A172 (cell line): ENCODE measurements at places on chromosomes 4 and X.

- no peak for DNase-seq
These were observed 214.2 kb upstream of the PCDH10 start for GRCh38 chr4:132934911-132935310.

DNA sequence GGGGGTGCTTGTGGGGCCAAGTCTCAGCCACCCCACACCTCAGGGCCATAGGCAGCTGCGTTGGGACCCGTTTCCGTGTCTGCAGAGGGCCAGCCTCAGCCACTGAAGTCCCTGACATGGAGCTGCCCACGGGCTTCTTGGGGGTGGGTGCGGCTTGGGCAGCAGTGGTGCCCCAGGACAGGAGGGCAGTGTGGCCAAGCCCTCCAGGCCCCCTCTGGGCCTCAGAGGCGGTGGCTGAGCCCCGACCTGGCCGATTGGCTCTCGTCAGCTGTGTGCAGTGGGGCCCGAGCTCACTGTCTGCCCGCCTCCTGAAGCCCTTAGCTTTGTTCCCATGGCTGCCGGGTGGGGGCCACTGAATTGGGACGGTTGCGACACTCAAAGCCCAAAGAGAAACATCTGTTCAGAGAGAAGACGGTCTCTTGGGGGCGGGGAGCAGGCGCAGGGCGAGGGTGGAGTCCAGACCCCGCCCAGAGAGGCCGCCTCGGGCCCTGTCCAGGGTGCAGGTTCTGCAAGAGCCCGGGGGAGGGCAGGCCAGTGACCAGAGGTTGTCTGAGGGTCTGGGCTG, 9.1 kb downstream of the FGFR3 start:
- no peak for DNase-seq

- no peak for DNase-seq
These were observed 434.9 kb downstream of the PDGFC start for GRCh38 chr4:156536661-156537060.

DNA sequence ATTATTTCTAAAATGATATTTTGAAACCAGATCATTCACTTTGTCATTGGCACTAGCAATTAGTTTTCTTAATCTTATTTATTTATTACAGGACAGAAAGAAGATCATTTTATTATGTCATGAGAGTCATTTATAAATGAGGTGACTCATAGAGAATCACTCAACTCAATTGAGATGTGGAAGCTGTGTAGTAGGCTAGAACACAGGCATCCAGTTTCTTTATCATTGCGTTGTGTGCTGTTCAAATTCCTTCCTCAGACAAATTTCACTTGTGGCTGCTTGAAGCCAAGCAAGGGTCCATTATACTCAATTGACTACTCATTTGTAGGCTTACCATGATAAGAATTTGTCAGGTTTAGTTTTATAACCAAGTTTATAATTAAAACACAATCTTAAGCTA, 87.6 kb downstream of the MRPL1 start:
- DNase-seq, result no peak

GRCh38 chr4:141021397-141022110, 111.7 kb downstream of the RNF150 start:
- DNase-seq, result no peak

- no peak for DNase-seq
These were observed 228.2 kb downstream of the FRMPD4 start for GRCh38 chrX:12366440-12366839.

GRCh38 chr4:173682609-173683008, 152.6 kb upstream of the HAND2 start:
- no peak for DNase-seq

DNA sequence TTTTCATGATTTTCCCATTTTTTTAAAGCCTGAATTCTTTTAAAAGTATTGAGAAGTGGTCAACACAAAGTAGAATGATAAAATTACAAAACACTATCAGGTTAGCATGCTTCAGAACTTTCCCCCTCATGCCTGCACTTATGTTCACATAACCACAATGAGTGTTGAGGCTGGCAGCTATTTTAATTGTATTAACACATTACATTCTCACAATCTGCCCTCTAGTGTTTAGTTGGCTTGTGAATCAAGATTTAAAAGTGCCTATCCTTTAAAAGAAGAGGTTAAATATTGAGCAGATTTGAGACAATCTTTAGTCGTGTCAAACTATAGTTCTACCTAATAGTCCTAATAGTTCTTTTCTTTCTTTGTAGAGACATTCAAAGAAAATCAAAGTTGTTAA, 93.6 kb upstream of the NAP1L5 start:
- DNase-seq, result peak; percentile 21

DNA sequence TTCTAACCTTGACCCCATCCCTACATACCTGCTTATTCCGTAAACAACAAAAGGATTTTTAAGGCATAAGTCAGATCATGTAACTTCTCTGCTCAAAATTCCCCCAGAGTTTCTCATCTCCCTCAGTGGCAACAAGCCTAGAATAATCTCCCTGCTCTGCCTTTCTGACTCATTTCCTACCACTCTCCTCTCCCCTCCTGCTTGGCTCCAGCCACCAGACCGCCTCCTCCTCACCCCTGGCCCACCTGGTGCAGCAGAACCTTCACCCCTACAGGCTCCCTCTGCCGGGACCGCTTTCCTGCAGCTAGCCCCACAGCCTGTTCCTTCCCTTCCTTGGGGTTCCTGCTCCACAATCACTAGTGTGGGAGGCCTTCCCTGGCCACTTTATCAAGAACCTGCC, 32.1 kb downstream of the TSPAN5 start:
- peak; percentile 93 for DNase-seq

DNA sequence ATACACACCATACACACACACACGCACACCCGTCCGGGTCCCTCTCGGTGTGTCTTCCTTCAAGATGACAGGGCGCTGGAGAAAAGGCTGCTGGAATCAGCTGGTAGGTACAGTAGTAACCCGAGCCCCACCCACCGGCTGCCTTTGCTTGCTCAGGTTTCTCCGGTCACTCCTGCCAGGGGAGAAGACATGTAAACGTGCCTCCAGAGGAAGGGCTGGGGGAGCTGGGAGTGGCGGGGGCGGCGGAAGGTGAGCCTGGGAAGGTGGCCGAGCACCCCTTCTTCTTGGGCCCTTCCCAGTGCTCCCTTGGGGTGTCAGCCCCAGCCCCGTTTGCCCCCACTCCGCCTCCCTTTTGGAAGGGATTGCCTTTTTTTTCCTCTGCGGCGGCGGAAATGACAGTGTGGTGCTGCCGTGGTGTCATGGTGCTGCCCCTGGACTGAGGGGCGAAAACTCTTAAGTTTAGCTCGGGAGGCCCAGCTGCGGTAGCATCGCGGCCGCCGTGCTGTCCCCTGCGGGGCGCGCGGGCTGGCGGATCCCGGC, at the start of gene MID2:
MID2 (plus strand) TSS at position 169 of the 540 bp plus-strand sequence. CDS start 561 bp downstream, outside the sequence.
- DNase-seq, result peak; percentile 19

DNA sequence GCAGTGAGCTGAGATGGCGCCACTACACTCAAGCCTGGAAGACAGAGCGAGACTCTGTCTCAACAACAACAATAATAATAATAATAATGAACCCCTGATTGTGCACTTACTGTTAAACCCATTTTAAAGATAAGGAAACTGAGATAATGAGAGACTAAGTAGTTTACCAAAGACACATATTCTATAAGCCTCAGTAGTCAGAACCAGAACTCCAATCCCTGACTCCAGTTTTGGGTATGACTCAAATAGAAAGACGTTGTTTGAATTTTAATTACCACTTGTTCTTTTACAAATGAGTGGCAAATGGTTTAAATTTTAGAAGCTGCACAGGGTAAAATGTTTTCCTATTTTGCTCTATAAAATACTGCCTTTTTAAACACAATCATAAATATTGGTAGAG, 37.4 kb downstream of the ACSL4 start:
- no peak for DNase-seq

- DNase-seq, result peak; percentile 0
These were observed 75.8 kb downstream of the STIM2 start for GRCh38 chr4:26936284-26937065.

DNA sequence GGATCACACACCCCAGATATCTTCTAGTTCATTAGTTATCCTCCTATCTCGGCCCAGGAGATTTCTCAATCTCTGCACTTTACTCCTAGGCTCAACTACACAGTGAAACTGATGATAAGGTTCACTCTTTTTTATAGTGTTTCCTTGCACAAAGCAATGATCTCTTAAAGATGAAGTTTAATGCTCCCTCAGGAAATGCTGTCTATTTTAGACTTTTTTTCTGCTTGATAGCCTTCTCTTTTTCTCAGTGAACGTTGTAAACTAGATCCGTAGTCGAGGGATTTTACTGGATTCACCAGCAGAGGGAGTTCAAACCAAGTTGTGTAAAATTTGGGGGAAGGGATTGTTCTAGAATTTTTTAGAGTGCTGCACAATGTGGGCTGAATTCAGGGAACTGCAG, 269.6 kb downstream of the GBA3 start:
- peak; percentile 47 for DNase-seq

GRCh38 chr4:113474017-113474416, 287.5 kb downstream of the CAMK2D start:
- peak; percentile 74 for DNase-seq

DNA sequence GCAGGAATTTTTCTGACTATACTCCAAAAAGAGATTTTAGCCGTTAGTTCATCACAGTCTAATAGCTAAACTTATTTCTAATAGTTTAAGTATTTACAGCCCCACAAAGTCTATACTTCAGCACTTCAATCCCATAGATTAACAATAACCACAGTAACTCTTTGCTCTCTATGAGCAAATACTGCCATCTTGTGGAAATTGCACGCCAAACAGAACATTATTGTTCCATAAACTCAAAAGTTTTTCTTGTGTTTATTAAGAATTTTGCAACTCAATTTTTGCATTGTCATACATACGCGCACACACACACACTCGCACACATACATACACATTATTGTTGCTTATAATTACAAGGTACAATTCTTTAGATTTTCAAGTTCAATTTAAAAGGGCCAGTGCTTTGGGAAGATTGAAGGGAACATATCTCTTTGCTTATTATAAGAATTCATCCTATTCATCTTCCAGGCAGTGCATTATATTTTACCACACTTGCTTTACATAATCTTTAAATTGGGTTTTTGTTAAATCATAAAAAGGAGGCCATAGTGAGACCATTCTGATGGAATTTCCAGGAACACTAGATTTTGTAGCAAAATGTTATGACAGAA, 63.8 kb upstream of the ATOH1 start:
- peak; percentile 37 for DNase-seq

DNA sequence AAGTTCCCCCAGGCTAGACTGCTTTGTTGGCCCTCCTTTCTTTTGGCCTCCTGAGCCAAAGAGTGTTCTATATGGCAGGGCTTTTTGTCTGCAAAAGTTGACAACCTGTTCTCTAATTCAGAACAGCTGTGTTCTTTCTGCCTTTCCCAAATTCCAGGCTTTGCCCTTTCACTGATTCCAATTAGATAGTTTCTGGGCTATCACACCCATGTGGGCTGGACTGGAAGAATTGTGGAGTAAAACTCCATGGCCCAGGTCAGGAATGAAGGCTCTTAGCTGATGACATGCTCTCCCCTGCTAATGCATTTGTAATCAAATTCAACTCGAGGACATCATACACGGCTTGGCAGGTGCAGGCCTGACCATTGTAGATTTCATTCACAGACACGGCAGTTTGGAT, 19.4 kb downstream of the BMP3 start:
- no peak for DNase-seq

- DNase-seq, result no peak
These were observed 13.9 kb downstream of the UFSP2 start for GRCh38 chr4:185411849-185412248.

- DNase-seq, result no peak
These were observed 298.4 kb upstream of the ANKRD50 start for GRCh38 chr4:125010796-125011503.

- DNase-seq, result no peak
These were observed 690.6 kb downstream of the DMD start for GRCh38 chrX:32520789-32521188.

DNA sequence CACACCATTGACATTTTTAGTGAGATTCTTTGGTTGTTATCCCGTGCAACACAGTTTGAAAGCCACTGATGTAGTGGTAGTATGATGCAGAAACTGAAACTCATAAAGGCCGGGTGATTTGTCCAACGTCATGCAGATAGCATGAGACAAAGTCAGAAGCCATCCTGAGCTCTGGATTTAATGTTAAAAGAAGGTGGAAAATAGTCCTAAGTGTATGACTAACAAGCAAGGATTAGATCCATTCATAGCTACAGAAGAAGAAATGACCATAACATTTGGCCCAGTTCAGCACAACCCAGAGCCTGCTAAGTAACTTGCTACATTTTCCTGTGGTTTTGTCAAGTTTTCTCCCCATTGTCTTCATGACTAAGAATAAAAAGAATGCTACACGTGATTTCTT, 142.4 kb downstream of the AMELX start:
- DNase-seq, result peak; percentile 81

- no peak for DNase-seq
These were observed 34.9 kb upstream of the STK26 start for GRCh38 chrX:131988236-131988635.

- no peak for DNase-seq
These were observed 2.1 kb upstream of the RHOH start for GRCh38 chr4:40194602-40195161.

DNA sequence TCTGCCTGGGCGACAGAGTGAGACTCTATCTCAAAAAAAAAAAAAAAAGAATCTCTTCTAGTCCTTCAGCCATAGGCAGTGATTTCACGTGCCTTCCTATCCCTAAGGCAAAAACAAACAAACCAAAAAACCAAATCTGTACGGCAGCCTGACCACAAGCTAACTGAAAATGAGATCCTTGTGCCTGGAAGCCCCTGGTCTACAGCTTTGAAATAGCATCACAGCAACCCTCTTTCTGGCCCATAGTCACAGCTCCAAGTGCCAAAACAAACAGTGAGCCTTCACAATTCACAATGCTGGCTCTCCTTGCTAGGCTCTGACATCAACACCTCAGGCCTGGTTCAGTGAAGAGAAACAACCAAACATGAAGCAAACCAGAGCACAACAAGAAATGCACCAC, 46.1 kb downstream of the TMEM150C start:
- DNase-seq, result peak; percentile 46

DNA sequence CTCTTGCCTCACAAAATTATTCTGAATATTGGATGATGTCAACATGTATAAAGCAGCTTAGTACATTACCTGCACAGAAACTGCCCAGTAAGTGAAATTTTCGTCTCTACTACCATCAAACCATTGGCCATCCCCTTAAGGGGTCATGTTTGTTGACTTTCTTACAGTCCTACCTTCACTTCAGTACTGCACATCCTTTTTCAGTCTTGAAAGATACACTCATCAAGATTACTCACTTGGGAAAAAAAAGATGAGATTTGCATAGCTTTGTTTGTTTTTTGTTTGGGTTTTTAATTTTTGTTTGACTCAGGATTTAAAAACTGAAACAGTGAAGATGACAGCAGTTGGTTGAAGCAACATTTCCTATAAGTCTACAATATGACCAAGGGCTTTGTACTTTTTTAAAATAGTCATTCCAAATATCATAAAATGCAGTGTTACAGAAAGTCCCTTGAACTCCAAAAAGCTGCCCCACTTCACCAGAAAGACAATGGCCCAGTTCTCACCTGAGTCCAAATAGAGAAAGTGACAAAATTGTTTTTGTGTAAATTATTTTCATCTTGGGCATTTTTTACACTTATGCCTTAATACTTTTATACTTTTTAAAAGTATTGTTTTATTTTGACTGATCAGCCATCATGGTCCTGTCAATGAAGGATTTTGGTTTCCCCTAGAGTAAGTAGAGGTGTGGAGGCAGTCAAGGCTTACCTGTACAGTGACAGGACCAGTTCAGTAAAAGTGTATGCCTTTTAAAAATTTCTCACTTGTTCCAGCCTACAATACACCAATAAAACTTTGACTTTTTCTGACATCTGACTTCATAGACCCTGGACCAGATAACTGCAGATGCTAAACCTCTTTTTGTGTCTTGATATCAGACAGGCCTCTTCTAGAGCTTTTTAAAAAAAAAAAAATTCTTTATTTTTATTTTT, 59.7 kb upstream of the EDA2R start:
- DNase-seq, result no peak

GRCh38 chr4:122914292-122914904, 8.0 kb downstream of the NUDT6 start:
- DNase-seq, result peak; percentile 46
